Activated T-cell treated with anti-CD3 and anti-CD28 coated beads, Interleukin-2, amount 50 U/mL, for 24 hours (primary cell): ENCODE measurements at places on chromosomes 2 and 18.

GRCh38 chr2:33678436-33678835, 79.3 kb upstream of the FAM98A start:
- H3K27me3 ChIP-seq = no peaks in the 10 kb centered on the region
- no peak overlapping the region for H3K4me3 ChIP-seq
- DNase-seq = no peak
- H3K27ac ChIP-seq = no peak overlapping the region
- H3K4me1 ChIP-seq = no peaks in the 10 kb centered on the region
- H3K36me3 ChIP-seq = no peaks in the 10 kb centered on the region

- no peak overlapping the region for H3K4me3 ChIP-seq
- no peak for DNase-seq
- H3K27ac ChIP-seq = no peak overlapping the region
- peaks cover 8% of the 10 kb centered on the region for H3K4me1 ChIP-seq
- H3K36me3 ChIP-seq = no peaks in the 10 kb centered on the region
- no peaks in the 10 kb centered on the region for H3K27me3 ChIP-seq
Observed at GRCh38 chr18:54607213-54608027, 16.4 kb downstream of the DYNAP start.

DNA sequence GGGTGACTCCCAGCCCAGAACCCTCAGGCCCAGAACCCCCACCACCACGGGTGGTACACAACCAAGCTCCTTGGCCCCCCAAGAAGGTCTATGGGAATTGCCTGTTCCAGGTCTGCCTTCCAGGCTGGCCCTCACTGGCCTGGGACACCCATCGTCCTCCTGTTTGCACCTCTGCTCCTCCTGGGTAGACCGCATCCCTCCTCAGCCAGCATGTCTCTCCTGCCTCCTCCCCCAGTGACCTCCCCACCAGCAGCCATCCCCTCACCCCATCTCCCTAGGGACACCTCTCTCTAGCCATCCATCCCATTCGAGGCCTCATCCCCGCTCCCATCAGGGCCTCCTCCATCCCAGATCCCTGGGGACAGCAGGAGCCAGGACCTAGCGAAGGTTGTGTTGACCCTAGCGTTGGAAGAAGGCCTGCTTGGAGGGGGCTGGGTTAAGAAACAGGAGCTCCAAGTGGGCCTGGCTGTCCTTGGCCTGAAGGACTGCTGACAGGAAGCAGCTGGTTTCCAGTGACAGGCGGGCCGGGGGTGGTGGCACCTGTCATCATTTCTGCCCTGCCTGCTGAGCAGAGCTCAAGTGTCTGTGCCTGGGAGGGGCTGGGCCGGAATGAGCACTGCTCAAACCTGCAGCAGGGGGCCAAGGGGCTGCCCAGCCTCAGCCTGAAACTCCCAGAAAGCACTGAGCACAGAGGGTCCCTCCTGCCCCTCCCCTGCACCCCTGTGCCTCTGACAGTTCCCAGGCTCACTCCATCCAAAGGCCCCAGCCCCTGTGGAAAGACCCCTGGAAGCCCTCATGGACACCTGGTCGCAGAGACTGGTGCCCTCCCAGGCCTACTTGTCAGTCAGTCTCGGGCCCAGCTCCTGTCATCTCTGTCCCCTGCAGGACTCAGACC, 96.0 kb upstream of the OTOS start:
- peaks cover 16% of the 10 kb centered on the region for H3K27me3 ChIP-seq
- H3K36me3 ChIP-seq = no peaks in the 10 kb centered on the region
- no peak overlapping the region for H3K4me3 ChIP-seq
- H3K4me1 ChIP-seq = peaks cover 2% of the 10 kb centered on the region

DNA sequence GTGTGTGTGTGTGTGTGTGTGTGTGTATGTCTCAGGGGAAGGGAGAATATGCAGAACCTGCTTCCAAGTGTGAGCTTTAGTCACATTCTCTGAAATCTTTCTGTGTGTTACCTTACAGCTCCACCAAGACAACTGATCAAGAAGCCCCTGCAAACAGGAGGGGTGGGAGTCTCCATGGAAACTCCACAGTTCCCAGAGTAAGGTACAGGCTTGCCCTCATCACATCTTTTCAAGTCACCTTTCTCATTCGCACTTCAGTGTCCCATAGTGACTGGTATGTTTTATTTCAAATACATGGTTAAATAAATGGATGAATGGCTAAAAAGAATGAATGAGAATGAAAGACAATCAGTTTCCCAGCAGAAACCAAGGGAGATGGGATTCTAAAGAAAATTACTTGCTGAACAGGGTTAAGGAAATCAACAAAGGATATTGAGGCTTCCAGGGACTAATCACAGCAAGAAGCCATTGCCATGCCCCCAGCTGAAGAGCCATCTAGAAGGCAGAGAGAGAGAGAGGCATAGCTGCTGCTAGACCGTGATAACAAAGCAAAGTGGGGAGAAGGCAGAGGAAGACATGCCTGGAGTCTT, 987.2 kb upstream of the CELF4 start:
- H3K4me1 ChIP-seq = no peaks in the 10 kb centered on the region
- H3K4me3 ChIP-seq = no peak overlapping the region
- H3K27ac ChIP-seq = no peak overlapping the region
